ENCODE measurements at places on chromosomes 11 and 22.

- H3K4me1 ChIP-seq = peaks cover 13% of the 10 kb centered on the region
- peaks cover 31% of the 10 kb centered on the region for H3K27me3 ChIP-seq
- no peaks in the 10 kb centered on the region for H3K36me3 ChIP-seq
- peak overlapping the region; percentile 82 for H3K27ac ChIP-seq
Measured at GRCh38 chr11:67373648-67374570, 511 bp upstream of the CLCF1 start.

DNA sequence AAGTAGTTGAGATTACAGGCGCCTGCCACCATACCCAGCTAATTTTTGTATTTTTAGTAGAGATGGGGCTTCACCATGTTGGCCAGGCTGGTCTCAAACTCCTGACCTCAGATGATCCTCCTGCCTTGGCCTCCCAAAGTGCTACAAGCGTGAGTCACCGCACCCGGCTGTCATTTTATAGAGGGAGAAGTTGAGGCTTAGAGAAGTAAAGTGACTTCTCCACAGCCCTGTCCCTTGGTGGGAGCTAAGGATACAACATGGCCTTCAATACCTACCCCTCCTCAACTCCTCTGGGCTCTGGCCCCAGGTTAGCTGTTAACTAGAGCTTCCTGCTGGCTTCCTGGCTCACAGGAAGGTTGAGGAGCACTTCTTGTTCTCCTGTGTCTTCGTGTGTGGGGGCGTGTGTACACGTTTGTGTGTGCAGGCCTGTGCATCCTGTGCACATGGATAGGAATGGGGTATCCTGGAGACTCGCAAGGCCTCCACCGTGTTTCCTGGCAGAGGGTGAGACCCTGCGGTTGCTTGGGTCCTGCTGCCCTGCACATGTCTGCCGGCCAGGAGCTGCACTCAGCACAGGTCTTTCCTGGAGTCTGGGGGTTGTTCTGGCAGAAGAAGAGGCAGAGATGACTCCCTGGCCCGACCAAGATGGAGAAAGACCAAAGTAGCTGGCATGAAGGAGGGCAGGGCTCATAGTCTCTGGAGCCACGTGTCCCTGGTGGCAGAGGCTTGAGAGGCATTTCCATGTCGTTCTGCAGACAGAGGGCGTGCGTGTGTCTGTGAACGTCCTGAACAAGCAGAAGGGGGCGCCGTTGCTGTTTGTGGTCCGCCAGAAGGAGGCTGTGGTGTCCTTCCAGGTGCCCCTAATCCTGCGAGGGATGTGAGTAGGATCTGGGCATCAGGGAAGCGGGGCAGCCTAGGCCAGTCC lies 2.4 kb downstream of the SIDT2 start:
- peak; percentile 46 for DNase-seq
- no peak overlapping the region for H3K27ac ChIP-seq
- H3K4me3 ChIP-seq = peak overlapping the region; percentile 1
- peaks cover 26% of the 10 kb centered on the region for H3K4me1 ChIP-seq

DNA sequence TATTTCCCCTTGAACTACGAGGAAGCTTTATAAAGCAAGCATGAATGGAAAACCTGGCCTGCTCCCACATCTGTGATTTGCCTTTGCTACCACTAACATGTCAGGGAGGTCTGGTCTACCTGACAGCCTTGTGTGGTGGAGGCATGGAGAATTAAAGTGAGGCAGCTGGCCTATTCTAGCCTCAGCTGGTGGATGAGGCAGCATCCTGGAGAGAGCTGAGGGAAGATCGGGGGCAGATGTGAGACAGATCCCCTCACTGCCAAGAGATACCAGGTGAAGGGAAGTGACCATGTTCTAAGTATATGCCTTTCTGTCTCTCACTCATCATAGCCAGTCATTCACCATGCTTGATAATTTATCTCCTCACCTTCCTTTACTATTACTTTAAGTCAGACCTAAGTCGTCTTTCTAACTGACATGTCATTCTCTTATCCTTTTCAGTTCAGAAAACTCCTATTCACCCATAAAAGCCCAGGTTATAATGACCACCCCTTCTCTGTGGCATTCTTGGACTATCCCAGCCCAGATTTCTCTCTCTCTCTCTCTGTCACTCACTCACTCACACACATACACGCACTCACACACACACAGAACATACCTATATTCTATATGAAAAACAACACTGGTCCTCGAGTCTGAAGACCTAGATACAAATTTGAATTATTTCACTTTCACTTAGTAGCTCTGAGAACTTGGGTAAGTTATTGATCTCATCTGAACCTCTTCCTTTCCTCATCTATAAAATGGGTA lies 90.7 kb downstream of the CSNK2A3 start:
- H3K4me1 ChIP-seq = peaks cover 10% of the 10 kb centered on the region
- H3K27ac ChIP-seq = no peak overlapping the region
- H3K27me3 ChIP-seq = no peaks in the 10 kb centered on the region
- no peak for DNase-seq
- H3K4me3 ChIP-seq = no peak overlapping the region

GRCh38 chr11:86476109-86476861 lies 101.6 kb downstream of the CCDC81 start:
- no peak overlapping the region for H3K4me3 ChIP-seq
- peak overlapping the region; percentile 37 for H3K27ac ChIP-seq
- no peaks in the 10 kb centered on the region for H3K27me3 ChIP-seq
- H3K4me1 ChIP-seq = peaks cover 35% of the 10 kb centered on the region

DNA sequence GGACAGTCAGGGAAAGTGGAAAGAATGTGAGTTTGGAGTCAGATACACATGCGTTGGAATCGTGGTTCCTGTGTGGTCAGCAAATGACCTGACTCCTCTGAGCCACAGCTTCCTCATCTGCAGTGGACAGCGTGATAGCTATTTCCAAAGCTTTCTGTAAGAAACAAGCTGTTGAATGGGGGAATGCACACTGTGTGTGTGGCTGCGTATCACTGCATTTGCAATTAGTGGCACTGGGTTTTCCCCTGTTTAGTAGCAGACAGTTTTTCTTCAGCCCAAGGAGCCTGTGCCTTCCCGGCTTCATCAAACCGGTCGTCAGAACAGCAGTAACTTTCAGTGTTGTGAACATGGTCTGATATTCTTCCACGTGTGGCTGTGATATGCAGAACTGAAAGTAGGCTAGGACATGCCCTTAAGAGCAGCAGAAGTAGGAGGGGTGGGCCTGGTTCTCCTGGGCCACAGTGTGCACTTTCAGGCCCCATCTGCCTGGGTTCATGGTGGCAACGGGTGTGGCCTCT lies 121.5 kb downstream of the RRAS2 start:
- H3K4me3 ChIP-seq = no peak overlapping the region
- DNase-seq = no peak
- no peak overlapping the region for H3K27ac ChIP-seq
- no peaks in the 10 kb centered on the region for H3K4me1 ChIP-seq

- no peaks in the 10 kb centered on the region for H3K27me3 ChIP-seq
- no peak overlapping the region for H3K27ac ChIP-seq
- peaks cover 50% of the 10 kb centered on the region for H3K4me1 ChIP-seq
- H3K36me3 ChIP-seq = no peaks in the 10 kb centered on the region
- no peak overlapping the region for H3K4me3 ChIP-seq
Measured at GRCh38 chr11:64146036-64146955, 19.6 kb downstream of the MACROD1 start.

DNA sequence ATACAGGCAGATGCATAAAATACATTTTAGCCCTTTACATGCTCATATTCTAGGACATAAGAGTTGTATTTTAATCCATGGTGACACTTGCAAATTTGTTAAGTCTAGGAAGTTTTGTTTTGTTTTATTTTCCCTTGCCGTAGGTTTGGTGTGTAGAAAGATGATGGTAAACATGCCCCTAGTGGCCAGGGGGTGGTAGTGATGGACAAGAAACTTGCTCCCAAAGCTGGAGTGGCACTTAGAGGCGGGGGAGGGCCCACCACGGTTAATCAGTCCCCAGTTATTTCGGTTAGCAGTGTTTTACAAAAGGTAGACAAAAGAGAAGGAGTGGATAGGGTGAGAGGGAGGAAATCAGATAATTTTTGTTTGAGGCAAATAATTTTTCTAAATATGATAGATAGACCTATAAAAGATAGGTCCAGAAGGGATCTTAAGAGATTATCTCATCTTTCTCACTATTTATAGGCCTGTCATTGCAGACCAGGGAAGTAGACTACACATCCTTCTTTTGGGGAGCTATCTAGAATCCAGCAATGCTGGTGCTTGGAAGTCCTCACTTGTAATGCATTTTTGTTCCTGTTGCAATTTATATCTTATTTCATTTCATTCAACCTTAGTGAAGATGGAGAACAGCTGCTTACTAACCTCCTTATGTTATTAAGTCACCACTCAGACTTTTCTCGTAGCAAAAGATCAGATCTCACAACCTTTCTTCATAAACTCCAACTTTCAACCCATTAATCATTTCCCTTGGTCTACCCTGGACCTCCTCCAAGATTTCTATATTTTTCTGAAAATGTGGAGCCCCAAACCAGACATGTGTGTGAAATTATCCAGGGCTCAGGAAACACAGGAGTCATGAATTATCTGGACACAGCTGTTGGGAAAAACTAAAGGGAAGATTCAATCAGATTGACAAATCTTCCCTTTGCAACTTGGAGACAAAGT lies 5.9 kb upstream of the BDNF start:
- H3K4me1 ChIP-seq = peaks cover 10% of the 10 kb centered on the region
- H3K4me3 ChIP-seq = no peak overlapping the region
- peaks cover 13% of the 10 kb centered on the region for H3K27me3 ChIP-seq
- H3K36me3 ChIP-seq = no peaks in the 10 kb centered on the region

DNA sequence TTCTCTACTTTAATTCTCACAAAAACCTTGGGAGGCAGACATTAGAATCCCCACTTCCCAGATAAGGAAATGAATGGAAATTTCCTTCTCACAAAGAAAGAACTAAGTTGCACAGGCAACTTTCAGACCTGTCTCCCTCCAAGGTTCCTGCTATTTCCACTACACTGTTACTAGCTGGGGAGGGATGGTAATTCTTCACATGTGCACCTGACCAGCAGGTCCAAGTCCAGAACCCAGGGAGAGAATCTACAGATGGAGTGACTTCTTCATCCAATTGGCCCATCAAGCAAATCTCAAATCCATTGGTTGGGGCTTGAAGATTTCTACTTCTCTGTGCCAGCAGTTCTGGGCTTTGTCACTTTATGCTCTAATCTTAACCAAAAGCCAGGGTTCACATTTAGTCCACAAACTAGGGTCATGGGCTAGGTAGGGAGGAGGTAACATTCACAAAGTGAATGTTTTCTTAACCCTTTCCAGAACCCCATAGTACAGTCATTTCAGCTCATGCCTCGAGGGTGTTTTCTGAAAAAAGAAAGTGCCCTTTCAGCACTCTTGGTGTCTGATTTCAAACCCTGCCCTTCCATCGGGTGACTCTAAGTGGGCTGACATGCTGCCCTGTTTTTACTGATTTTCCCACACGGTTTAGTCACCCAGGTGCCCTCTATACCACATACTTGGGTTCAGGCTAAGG lies 2.7 kb downstream of the POU2AF1 start:
- H3K27me3 ChIP-seq = no peaks in the 10 kb centered on the region
- no peaks in the 10 kb centered on the region for H3K36me3 ChIP-seq
- H3K27ac ChIP-seq = no peak overlapping the region
- no peak overlapping the region for H3K4me3 ChIP-seq
- H3K4me1 ChIP-seq = no peaks in the 10 kb centered on the region

DNA sequence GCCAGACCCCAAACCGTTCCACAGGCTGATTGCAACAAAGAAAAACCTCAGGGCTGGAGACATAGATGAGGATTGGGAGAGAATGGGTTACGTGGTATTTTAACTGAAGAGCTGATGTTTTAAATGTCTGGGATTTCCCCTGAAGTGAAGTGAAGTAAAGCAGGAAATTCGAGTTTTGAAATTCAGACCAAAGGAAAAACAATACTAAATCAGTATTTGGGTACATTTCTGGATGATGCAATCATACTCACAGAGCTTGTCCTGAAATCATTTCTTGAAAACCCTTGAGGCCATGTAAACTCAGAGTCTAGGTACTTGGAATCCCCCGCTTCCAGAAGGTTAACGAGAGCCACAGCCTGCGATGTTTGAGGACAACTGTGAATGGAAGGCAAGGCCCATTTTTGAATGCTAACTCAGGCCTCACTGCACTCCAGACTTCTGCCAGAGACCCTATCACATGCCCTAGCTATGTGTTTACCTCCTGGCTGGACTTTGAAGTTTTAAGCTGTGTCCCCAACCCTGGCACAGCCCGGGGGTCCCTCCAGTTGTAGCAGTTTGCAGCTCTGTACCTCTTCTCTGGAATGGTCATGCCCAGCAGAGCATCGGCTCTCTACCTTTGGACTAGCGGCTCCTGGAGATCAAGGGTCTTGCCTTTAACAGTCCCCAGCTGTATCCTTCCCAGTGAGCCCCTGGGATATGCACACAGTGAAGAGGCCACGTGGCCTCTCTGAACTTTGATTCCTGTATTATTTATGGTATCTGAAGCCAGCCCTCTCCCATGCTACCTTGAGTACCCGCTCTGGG lies 5.4 kb upstream of the FTH1 start:
- H3K36me3 ChIP-seq = no peaks in the 10 kb centered on the region
- DNase-seq = no peak
- H3K27me3 ChIP-seq = no peaks in the 10 kb centered on the region

DNA sequence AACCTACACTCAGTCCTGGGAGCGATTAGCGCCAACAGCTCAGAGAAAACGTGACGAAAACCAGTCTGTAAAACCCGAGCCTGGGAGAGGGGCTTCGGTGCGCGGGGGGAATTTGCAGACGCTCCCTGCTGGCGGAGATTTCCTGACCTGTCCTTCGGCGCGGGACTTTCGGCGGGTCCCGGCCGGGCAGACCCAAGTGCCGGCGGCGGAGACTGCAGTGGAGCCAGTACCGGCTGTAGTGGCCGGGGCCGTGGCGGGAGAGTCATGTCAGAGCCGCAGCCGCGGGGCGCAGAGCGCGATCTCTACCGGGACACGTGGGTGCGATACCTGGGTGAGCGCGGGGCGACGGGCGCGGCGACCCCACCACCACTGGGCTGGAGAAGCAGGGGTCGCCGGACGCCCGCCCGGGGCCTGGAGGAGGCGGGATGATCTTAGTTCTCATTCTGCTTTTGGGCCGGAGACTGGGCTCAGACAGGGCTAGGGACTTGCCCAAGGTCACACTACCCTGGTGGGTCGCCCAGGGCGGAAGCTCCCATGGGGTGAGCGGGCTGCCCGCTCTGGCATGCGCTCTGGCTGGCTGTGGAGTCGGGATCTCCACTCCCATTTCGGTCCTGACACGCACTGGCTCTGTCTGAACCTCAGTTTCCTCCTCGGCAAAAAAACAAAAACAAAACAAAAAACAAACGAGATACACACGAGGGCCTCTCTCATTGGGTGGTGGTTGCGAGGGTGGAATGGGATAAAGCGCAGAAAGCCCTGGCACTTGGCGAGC lies at the start of gene MTFP1:
Gene MTFP1 (plus strand): TSS at position 153 of the 772 bp plus-strand sequence. CDS start 112 bp downstream, at position 265.
- peak within 1 kb of the TSS; percentile 60 for H3K4me3 ChIP-seq
- no peaks in the 10 kb centered on the region for H3K36me3 ChIP-seq
- peak within 1 kb of the TSS; percentile 99 for H3K27ac ChIP-seq
- H3K27me3 ChIP-seq = no peaks in the 10 kb centered on the region

DNA sequence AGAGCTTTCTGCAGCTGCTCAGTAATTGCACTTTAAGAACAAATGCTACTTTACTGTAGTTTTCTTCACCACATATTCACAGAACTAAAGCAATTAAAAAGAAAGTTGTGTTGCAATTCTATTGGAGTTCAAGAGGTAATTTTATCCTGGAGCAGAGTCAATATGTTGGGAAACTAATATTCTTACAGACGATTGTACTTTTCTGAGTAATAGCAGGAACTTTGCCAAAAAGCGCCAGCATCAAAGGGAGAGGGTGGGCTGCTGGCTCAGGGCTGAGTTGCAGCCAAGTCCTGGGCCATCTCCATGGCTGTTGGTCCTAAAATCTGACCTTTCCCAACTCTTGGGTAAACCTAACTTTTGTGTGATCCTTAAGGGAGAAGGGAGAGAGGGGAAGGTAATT lies 73.6 kb upstream of the MYO18B start:
- no peaks in the 10 kb centered on the region for H3K36me3 ChIP-seq
- no peaks in the 10 kb centered on the region for H3K4me1 ChIP-seq
- no peak overlapping the region for H3K4me3 ChIP-seq
